ENCODE measurements at places on chromosomes 1 and 21.

- no peak for DNase-seq
Measured at GRCh38 chr1:115748401-115749150, 19.9 kb downstream of the CASQ2 start.

GRCh38 chr1:235923466-235924021 is 56.8 kb upstream of the LYST start:
- DNase-seq = no peak

GRCh38 chr1:43065616-43066399 is 106.3 kb downstream of the EBNA1BP2 start:
- DNase-seq = no peak

DNA sequence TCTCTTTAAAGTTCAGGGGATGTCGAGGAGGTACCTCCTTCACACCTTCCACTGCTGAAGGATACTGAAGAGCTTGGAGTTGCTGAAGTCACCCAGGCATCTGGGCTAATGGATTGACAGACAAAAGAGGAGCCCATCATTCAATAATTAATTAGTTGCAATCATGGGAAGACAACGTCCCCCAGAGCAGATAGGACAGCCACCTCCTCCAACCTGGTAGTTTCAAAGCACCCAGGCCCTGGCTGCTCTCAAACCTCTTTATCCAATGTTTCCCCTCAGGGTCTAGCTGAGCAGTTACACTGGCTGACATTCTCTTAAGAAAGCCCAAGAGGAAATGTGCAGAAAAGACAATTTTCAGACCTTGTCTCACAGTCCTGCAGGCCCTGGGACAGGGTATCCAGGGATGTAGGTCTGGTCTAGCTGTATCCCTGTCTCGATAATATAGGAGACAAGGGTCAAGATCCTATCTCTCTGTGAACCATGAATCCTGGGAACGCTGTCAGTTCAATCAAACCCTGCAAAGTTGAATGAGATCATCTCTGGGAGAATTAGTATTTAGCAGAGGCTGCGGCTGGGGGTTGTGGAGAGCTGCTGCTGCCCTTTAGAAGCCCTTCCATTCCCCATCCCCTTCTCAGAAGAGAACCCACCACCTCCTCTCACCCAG is 1.1 kb downstream of the TSPAN2 start:
- no peak for DNase-seq

DNA sequence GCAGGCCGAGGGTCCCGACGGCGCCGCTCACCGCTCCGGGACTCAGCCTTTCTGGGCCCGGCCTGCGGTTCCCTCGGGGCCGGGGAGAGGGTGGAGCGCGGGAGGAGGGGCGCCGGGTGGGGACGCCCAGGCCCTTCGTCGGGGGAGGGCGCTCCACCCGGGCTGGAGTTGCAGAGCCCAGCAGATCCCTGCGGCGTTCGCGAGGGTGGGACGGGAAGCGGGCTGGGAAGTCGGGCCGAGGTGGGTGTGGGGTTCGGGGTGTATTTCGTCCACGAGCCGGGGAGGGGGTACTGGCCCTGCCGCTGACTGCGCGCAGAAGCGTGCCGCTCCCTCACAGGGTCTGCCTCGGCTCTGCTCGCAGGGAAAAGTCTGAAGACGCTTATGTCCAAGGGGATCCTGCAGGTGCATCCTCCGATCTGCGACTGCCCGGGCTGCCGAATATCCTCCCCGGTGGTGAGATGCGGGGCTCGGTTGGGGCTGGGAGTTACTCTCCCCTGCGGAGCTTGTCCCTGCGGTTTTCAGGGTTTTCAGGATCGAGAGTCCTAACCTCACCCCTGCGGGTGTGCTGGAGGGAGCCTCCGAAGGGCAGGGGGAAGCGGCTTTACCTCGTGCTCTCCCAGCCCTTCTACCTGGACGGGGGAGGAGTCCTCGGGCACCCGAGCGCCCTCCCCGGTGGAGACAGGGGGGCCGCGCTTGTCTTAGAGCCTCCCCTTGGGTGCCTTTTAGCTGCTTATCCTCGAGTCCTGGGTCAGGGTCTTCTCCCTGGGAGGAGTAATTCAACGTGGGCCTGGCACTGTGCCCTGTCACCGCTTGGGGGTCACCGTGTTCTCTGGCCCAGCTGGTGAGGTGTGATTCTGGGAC is 2.1 kb downstream of the SAMD11 start:
- DNase-seq = peak; percentile 77

GRCh38 chr1:154720328-154721297 is 112.6 kb upstream of the ADAR start:
- DNase-seq = no peak

DNA sequence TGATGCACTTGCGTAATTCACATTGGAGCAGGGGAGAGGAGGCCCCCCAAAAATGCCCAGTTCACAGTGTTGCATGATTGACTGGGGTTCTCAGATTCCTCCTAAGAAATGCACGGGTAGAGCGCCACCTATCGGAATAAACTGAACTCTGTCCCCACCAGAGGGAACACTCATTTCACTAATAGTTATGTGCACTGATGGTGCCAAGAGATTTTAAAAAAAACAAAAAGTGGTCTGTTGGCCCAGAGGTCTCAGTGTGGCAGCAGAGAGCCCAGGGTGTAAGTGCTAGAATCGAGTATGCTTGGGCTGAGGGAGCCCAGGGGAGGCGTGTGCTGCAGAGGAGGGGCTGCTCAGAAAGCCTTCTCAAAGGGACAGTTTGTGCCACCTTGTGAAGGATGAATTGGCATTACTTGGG is 6.9 kb downstream of the PINK1 start:
- DNase-seq = peak; percentile 57

- no peak for DNase-seq
Measured at GRCh38 chr1:64514197-64514765, 44.4 kb downstream of the CACHD1 start.

- no peak for DNase-seq
Measured at GRCh38 chr1:32606565-32607371, 43.6 kb downstream of the ZBTB8OS start.

- peak; percentile 56 for DNase-seq
Measured at GRCh38 chr1:223531742-223532341, 133.7 kb downstream of the CAPN8 start.

- no peak for DNase-seq
Measured at GRCh38 chr1:172834609-172835008, 175.7 kb downstream of the FASLG start.

DNA sequence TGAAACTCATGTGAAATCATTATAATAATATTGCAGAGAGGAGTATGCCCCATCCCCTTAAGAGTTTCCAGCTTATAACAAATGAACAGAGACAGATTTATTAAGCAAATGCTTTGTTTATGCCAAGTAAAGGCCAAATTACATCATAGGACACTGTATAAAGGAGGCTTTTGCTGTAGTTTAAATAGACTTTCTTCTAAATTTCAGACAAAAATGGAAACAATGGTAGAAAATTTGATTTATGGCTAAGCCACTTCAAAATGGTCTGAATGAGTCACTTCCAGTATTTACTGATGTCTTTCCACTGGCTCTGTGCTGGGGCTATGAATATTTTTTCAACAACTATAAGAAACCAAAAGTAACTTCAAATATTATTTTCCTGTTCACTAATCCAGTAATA is 81.1 kb upstream of the ST6GALNAC5 start:
- no peak for DNase-seq

DNA sequence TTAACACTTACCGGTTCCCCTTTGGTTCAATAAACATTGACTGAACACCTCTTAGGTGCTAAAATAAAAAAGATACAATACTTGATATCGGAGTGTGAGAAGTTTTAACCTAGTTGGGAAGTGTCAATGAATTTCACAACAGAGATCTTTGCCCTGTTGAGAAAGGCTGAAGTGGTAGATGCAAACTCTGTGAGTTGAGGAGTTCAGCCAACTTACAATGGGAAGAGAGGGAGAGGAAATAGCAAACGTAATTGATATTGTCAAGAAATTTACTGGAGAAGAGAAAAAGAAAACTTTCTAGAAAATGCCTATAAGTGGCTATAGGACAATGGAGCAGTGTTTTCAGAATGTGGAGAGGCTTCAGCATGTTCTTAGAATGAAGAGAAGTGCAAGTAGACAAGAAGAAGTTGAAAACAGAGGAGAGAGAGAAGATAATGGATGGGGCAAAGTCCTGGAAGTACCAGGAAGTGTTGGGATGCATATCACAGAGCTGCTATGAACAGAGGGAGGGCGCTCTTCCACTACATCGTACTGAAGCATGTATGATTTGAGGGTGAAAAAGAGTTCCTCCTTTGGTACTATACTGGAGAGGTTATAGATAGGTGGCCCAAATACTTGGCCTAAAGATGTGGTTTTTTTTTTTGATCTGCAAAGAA is 48.9 kb downstream of the MEF2D start:
- DNase-seq = no peak

- DNase-seq = no peak
Measured at GRCh38 chr1:229619614-229620013, 6.3 kb downstream of the TAF5L start.

GRCh38 chr1:186550832-186551231 is 89.9 kb upstream of the PDC start:
- DNase-seq = no peak

DNA sequence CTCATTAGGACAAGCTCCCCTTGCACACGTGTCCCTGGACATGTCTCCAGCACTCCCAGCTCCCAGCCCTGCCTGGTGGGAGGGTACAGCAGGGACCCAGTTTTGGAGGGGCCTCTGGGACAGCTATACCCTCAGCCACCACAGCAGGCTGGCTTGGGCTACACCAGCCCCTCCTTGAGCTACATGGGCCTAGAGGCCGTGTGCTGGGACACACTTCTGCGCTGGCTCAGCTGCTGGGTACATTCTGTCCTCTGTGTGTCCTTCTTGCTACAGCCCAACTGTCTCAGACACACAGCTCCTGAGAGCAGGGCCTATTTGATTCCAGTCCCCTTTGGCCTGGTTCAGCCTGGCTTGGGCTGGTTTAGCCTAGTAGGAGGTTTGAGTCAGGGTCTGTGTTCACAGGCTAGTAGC is 26.7 kb downstream of the DMAP1 start:
- no peak for DNase-seq

GRCh38 chr1:176878750-176879536 is 285.6 kb downstream of the ASTN1 start:
- DNase-seq = no peak

DNA sequence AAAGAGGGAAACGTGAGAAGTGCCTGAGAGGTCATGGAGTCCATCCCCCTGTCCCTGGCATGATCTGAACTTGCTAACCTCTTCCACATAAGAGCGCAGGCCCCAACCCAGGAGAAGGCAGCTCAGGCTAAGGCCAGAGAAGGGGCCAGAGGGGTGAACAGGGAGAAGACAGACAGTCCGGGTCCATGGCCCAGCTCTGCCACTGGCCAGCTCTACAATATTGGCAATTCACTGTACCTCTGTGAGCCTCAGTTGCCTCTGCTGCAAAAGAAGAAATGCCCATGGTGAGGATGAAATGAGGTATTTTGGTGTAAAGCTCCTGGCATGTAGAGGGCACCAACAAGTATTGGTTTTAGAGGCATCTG is 72.3 kb downstream of the CAMK2N1 start:
- DNase-seq = no peak

GRCh38 chr1:200359610-200360163 is 50.1 kb downstream of the ZNF281 start:
- DNase-seq = no peak

GRCh38 chr1:113770031-113770430 is 10.7 kb upstream of the PHTF1 start:
- no peak for DNase-seq

DNA sequence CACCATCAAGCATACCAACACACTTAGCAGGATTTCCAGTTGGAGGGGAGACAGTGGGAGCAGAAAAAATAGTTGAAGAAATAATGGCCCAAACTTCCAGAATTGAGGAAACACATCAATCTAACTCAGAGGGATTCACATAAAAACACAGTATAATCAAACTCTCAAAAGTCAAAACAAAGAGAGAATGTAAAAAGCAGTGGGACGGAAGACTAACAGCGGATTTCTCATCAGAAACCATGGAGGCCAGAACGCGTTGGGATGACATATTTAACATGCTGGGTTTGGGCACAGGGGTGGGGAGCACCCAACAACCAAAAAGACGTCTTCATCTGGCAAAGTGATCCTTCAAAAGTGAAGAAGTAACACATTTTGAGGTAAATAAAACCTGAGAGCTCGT is 7.0 kb upstream of the KRTAP10-9 start:
- no peak for DNase-seq

DNA sequence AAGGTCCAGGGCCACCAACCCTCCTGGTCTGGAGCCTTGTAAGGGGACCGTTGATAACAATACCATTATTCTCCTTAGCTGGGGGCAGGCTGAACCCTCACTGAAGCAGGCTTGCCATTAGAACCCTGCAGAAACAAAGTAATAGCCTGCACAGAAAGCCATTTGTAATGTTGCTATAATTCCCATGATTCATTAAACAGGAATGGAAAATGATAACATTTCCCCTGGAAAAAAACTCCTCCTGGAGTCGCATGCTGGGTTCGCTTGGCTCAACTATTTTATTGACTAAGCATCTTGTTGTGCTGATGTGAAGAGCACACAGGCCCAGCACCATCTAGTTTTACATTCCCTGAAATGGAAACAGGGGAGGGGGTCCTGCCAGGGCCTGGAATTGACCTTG is 155.6 kb upstream of the CSF3R start:
- DNase-seq = no peak

DNA sequence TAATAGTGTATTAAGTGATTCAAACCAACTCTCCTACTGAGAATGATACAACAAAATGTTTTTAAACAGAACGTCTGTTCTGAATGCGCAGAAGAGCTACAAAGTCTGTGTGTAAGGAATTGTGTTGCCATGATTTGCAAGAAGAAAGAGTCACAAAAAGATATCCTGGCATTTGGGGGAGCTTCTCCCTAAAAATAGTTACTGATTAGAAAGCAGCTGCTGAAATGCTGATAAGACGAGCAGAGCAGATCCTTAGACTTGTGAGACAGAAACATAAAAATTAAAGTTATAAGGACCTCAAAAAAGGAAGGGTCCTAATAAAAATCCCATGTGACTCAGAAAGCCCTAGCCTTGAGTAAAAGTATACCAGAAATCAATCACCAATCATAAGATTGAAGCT is 54.9 kb upstream of the CRB1 start:
- no peak for DNase-seq

DNA sequence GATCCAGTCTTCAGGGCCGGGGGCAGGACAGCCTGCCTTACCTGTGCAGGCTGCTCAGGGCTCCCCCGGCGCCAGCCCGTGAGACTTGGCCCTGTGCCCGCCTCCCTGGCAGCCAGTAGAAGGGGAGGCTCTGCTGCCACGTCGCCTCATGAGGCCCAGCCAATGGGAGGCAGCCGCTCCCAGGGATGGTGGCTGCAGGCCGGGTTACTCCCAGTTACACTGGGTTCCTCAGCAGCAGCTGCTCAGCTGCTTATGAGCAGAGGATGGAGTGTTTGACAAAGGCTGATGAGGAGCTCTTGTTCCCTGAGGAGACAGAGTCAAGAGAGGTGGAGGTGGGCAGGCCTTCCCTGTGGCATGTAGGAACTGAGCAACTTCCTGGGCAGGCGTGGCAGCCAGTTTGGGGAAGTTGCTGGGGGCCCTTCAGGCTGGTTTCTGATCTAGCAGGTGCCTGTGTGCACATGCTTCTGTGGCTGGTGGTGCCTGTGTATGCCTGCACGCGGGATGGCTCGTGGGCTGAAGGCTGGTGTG is 5.5 kb downstream of the MFSD2A start:
- DNase-seq = peak; percentile 71
